H1 (cell line): ENCODE measurements at places on chromosomes 11 and 22.
A peak's percentile ranks its signal among the peaks of the same experiment; 100 is the strongest.

DNA sequence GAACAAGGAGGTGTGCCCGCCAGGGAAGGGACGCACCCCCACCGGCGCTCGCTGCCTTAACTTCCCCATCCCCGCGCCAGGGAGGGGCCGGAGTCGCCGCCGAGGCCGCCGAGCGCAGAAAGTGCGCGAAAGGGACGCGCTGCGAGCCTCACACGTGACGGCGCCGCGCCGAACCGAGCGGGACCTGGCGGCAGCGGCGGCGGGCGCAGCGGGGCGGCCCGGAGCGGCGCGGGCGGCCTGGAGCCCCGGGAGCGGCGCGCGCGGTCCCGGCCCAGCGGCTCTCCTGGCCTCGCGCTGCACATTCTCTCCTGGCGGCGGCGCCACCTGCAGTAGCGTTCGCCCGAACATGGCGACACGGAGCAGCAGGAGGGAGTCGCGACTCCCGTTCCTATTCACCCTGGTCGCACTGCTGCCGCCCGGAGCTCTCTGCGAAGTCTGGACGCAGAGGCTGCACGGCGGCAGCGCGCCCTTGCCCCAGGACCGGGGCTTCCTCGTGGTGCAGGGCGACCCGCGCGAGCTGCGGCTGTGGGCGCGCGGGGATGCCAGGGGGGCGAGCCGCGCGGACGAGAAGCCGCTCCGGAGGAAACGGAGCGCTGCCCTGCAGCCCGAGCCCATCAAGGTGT, at the start of gene SORL1:
TSS of gene SORL1 (plus strand) at position 329 of the 623 bp plus-strand sequence. CDS start at position 347, 18 bp downstream.
- peak; percentile 90 for DNase-seq

GRCh38 chr11:27467181-27467913, 5.2 kb downstream of the LGR4 start:
- no peak for DNase-seq

GRCh38 chr11:65100674-65101350, 4.8 kb downstream of the VPS51 start:
- no peak for DNase-seq

GRCh38 chr11:68932358-68932757, 28.7 kb downstream of the IGHMBP2 start:
- DNase-seq, result no peak

GRCh38 chr11:76023236-76024068, 182.8 kb downstream of the WNT11 start:
- DNase-seq, result no peak

DNA sequence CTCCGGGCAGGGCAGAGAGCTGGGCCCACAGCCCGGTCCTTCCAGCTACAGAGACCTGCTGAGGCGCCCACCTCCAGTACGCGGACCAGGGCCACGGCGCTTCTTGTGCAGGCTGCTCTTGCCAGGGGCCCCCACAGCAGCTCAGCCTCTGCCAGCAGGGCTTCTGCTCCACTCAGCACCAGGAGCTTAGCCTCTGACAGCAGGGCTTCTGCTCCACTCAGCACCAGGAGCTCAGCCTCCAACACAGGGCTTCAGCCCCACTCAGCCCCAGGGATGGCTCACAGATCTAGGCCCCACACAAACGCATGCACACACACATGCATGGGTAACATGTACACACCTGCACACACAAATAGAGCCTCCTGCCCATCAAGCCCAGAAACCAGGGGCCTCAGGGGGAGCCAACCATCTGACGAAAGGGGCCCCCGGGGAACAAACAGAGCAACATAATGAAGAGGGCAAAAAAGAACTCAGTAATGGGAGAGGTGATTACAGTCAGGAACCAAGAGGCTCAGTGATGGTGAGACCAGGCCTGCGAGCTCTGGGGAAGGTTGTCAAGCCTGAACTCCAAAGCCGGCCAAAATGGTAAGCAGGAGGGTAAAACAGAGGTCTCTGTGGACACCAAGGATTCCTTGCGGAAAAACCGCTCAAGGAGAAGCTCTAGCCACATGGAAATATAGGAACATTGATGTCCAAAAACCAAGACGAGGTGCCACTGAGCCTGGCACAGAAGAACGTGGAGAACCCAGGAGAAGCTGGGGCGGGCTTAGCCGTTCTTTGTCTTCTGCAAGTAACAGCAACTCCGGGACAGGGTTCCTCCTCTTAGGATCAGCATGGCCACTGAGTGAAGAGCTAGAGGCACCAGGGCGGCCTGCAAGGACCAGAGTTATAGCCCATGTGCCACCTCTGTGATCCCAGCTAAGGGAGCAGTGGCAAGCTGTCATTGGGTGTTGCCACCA, 46.5 kb downstream of the GNB1L start:
- DNase-seq, result no peak

DNA sequence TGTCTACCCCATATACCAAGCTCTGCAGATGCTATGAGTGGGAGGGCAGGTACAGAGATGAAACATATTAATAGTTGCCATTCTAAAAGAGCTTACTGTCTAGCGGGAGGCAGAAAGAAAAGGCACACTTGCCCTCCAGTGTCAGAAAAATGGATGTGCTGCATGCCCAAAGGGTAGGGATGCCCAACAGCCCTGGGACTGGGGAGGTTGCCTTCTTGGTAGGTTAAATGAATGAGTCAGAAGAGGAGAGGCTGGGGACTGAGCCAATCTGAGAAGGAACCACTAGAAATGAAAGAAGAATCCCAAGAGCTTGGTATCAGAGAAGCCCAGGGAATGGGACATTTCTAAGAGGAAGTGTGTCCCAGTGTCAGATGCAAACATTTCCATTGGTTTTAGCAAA, 1.2 kb downstream of the BIRC3 start:
- DNase-seq, result no peak

DNA sequence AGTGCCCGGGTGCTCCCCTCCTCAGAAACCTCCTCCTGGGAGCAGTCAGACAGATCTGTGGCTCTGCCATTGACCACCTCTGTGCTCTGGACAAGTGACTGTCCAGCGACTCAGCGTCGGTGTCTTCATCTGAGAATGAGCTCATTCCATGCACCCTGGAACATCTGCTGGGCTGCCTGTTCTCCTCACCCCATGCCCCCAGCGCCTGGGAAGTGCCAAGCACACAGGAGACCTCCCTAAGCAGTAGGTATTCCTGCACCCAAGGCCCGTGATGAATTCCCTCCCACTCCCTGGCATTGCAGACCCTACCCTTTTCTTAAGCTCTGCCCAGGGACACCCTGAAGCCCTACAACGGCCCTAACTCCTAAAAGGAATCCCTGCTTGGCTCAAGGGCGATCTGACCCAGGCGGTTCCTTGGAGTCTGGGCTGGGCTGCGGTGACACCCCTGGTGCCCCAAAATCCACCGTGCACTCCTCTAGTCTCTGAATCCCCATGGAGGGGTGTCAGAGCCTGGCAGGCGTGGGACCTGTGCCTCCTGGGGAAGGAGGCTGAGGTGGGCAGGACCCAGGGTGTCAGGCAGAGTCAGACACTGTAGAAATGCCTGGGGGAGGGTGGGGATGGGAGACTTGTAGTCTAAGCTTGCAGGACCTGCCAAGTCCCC, 92.0 kb downstream of the CEP164 start:
- no peak for DNase-seq

GRCh38 chr22:49101873-49102272, 725.8 kb downstream of the BRD1 start:
- DNase-seq, result no peak

DNA sequence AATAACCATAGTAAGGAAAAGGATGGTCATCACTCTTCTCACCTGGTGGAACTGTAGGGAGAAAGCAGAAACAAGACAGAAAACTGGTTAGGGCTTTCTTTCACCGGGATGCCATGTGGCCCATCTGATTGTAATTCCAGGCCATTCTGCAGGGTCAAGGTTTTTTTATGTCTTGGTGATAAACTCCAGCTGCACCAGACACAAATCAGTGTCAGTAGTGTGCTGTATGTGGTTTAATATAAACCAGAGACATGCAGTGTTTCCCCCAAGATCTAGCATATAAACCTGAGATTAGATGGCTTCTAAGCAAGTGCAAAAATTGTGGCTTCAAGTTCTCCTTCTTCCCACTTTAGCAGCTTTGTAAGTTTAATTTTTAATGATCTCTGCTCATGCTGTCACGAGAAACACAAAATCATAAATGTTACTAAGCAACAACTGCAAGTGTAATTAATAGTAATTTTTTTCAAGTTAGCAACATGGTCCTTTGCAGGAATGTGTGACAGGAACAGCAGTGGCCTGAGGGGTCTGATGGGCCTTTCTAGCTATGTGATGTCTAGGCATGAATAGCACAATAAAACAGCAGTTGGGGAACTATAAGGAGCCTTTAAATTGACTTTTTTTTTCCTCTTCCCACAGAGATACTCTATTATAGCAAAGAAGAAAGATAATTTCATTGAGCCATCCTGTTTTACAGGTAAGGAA, 41.6 kb downstream of the BDNF start:
- no peak for DNase-seq

DNA sequence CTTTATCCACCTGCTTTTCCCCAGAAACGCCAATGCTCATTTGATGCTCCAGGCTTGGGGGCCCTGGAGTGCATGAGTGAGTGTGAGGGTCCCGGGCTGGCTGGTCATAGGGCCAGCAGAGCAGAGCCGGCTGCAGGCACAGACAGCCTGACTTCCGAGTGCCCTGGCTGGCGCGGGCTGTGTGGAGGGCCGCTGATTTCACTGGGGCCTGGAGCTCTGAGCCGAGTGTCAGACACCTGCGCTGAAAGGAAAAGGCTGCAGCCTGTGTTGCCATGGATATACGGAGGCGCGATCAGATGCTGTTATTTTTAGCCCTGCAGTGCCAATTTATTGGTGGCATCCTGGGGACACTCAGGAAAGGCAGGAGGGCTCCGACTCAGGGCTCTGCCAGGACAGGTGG, 87.6 kb downstream of the ST3GAL4 start:
- no peak for DNase-seq

GRCh38 chr11:104856607-104857006, 41.7 kb downstream of the CASP12 start:
- no peak for DNase-seq

GRCh38 chr11:112320668-112321067, 60.0 kb upstream of the PLET1 start:
- no peak for DNase-seq

DNA sequence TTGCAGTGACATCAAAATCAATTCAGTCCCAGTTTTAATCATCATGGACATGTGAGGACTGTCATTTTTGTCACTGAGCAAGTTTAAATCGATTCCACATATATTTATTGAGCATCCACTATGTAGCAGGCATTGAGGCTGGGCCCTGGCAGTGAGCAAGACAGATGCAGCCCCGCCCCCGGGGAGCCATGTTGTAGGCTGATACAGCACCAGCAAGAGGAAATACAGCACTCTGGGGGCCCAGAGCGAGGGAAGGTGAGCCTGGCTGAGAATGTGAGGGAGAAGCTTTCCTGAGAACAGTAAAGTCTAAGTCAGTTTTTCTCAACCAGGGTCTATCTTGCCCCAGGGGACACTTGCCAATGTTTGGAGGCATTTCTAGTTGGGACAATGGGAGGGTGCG, 108.6 kb upstream of the ASPHD2 start:
- DNase-seq, result no peak

DNA sequence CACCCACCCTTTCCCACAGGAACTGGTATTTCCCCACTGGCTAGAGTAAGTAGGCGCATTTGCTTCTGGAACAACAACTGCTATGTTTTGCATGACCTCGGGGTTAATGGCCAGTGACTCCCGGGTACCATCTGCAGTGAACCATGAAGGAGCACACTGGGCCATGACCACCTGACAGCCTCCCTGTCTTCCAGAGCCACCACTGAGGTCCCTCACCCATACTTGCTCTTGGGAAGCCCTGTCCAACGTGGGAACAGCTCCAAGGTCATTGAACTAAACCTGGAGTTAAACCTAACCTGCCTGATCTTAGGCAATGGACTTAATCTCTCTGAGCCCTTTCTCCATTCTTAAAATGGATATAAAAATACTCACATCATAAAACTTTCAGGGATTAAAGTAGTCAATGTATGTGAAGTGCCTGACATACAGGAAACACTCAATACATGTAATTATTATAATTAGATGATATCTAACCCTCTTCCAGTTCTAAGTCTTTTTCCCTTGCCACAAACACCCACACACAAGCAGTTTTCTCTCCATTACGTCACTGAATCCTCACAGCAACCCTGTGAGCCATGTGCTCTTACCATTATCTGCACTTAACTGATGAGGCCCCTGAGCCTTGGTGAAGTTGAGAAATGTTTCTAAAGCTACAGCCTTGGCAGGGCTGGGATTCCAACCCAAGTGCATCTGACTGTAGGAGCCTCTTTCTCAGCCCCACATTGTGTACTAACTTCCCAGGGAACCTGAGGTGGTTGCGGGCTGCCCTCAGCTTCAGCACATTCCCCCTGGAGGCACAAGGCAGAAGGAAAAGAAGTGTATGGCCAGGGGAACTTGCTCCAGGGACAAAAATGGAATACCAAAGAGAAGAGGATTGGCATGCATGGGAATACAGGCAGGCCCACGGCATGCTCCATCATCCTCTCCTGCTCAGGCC, 74.5 kb upstream of the NCAM1 start:
- no peak for DNase-seq

GRCh38 chr11:99316776-99317520, 296.2 kb downstream of the CNTN5 start:
- no peak for DNase-seq

DNA sequence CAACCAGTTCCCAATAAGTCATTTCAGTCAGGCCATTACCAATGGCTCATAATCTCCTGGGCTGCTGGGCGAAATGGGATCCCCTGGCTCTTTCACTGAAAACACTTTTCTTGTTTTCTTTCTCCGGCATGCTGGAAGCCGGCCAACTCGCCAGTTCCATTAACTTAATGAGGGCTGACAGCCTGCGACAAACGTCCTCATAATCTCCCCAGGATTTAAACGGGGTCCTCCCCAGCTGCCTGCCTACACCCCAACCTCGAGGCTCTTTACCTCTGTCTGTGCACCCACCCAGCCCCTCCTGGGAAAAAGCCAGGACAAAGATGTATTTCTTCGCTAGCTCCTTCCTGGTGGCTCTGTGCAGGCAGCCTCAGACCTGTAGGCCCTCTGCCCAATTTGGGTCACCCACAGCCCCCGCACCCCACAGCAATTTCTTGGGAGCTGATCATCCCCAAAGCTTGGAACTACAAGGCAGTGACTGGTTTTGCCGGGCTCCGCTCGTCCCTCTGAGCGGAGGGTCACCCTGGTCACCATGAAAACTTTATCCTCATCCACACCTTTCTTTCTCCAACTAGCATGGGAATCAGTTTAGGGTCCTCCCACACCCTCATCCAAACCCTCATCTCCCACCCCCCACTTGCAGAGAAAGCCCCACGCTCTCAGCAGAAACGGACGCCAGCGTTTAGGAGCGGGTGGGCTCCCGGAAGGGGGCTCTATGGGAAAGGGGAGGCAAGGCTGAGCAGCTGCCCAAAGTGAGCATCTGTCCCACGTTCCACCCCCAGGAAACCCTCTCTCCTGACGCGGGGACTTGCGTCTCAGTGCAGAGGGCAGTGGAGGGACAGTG, 51.1 kb upstream of the KCNQ1OT1 start:
- DNase-seq, result no peak

DNA sequence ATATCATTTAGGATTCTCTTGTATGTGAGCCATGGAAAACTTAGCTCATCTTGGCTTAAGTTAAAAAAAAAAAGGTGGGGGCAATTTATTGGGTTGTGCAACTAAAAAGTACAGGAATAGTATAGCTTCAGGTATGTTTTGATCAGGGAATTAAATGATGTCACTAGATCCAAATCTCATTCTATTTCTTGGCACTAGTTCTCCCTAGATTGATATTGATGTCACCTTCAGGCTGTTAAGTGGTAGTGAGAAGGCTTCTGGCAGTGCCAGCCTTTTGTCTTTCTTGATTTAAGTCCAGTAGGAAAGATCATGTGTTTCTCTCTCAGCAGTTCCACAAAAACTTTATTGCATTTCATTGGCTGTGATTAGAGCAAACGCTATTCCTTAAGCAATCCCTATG, 65.0 kb upstream of the ZBED5 start:
- no peak for DNase-seq
